Activated CD4-positive, alpha-beta T cell treated with anti-CD3 and anti-CD28 coated beads, Interleukin-2, amount 50 U/mL, for 1 hour (primary cell): ENCODE measurements at places on chromosomes 6 and 20.

DNA sequence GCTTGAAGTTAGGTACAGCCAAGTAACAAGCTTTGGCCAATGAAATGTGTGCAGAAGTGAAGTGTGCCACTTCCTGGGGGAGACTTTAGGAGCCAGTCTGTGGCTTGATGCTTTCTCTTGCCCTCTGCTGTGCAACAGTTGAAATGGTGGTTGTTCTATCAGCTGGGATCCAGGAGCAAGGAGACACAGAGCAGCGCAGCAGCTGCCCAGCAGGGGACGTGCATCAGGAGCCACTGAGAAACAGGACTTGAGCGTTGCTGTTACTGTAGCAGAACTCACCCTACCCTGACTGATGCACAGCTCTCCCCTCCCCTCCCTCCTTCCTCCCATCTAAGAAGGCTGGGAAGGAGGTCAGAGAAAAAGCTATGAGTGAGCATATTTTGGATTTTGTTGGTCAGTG is 18.9 kb upstream of the CCN5 start:
- DNase-seq: no peak

GRCh38 chr6:34602318-34603111 is 46.4 kb upstream of the SPDEF start:
- DNase-seq: no peak

DNA sequence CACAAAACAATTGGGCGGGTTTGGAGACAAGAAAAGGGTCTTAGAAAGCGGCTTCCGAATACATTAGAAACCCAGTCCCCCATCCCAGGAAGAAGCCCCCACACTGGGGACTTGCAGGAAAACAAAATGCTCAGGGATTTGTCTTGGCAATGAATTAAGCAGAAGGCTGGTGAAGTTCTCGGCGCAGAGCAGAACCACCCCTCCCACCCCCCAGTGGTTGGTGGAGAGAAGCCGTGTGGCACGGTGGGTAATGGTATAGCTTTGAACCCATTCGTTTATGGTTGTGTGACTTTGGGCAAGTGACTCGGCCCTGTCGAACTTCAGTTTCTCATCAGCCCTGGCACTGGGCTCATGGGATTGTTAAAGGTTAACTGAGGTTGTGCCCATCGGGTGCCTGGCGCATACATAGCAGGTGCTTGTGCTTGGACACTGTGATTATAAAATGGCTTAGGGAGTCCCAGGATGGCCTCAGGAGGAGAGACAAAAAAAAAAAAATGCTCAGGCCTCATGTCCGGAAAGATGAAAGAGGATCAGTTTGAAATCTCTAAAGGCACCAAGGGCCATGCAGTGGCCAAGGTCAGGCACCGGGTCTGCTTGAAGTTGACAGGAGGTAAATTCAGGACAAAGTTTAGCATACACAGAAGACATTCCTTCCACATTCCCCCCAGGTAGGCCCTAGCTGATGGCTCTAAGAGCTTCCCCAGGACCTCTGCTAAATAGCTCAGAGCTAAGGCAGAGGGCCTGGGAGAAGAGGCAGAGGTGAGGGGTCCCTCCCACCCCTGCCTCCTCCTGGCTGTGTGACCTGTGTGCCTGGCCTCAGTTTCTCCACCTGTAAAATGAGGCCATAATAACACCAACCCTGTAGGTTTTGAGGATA is 120.1 kb upstream of the PTPN1 start:
- no peak for DNase-seq

DNA sequence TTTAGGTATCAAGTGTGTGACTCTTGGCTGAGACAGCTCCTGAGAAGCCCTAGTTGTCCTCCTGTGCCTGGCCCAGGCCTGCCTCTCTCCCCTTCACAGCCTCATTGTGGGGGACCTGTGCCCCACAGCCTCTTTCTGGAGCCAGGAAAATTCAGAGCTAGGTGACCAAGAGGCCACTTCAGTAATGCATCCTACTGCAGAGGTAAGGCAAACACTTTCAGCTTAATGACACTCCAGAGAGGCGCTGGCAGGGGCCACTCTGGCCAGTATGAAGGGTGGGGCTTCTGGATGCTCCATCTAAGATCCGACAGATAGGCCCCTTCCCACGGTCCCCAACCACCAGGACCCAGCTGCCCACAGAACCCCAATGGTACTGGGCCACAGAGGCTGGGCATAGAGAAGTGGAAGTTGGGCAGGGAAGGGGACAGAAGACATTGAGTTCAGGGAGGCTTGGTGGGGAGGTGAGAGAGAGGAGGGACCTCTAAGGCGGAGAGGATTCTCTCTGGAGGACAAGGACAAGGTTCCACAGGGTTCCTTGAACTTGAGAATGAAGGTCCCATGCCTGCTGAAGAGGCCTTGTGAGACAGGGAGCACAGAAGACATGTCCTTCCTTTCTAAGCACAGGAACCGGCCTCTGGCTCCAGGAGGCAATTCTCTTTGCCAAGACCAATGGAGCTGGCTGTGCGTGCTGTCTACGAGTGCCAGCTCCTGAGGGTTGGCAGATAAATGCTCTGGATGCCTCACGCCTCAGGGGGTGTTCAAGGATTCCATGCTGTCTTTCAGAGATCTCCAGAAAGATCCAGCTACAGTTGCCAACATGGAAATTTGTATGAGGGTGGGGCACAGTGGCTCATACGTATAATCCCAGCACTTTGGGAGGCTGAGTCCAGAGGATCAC is 46.4 kb upstream of the TGM2 start:
- no peak for DNase-seq

DNA sequence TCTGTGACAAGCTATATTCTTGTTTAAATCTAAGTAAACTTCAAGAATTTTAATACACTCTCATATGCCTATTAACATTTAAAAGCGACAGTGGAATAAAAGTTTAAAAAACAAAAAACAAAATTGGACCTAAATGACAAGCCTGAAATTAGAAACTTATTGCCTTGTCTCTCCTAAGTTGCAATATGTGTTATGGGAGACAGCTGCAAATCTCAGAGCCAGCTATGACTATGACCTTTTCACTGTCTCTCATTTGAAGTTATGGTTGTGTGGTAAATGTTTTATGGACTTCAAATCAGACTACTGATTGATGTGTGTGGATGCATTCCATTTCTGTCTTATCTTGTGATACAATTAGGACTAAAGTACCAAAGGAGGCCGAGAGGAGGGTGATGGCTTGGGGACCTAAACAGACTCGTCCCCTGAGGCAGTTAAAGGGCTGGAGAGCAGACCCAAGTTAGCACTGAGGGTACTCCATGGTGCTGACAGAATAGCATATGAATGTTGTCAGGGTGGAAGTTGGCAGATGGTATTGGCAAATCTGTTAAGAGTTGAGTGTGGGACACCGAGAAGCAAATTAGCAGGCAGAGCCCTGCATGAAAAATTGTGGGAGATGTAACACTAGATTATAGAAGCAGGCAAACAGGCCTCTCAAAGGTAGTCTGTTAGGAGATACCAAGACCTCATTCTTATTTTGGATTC is 930.1 kb upstream of the MAN1A1 start:
- no peak for DNase-seq

DNA sequence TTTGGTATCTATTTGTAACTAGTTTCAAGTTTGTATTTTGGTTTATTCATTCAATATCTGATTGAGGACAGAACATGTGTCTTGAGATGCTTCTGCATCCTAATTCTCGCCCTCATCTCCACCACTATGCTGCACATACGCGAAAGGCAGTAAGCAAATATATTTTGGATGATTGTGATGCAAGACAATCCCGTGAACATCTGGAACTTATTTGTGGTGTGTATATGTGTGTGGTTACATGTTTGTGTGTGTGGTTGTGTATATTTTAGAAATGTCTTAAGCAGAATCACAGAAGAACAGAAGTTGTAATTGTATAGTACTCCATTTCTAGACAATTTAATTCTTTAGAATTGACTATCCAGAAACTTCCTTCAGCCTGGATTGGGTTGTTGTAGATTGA is 35.1 kb upstream of the RNF144B start:
- DNase-seq: no peak

DNA sequence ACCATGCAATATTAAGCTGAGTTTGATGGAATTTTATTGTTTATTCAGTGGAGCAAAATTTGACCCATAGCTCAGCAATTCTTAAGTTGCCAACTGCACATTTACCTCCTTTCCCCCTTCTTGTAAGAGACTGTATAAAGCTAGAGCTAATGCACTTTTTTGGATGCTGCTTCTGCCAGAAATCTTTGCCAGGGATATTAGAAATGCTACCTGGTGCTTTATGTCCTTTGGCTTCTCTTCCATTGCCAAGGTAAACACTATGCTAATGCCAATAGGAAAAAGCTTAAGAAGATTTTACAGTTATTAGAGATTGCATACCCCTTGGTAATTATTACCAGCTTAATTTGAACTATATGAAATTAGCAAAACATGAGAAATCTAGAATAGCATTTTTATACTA is 79.0 kb upstream of the OGFRL1 start:
- no peak for DNase-seq

DNA sequence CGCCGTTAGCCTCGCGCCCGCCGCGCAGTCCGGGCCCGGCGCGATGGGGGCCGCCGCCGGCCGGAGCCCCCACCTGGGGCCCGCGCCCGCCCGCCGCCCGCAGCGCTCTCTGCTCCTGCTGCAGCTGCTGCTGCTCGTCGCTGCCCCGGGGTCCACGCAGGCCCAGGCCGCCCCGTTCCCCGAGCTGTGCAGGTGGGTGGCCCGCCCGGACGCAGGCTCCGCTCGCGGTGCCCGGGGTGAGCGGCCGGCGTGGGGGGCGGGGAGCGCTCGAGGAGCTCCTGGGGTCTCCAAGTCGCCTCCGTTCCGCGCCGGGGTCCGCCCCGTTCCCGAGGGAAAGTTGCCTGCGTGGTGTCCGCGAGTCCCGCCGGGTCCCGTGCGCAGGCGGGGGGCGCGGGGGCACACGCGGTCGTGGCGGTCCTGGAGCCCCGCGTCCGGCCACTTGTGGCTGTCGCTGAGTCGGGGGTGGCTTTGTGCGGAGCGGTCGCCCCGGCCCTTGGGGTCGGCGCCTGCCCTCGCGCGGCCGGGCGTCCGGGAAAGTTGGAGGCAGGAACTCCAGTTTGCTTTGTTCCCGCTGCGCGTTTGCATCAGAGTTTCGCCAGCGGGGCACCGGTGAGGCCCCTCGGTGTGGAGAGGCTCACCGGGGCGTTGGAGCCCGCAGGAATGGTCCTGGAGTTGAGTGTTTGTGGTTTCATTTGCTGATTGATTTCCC is 476 bp downstream of the IGF2R start:
- peak; percentile 7 for DNase-seq

DNA sequence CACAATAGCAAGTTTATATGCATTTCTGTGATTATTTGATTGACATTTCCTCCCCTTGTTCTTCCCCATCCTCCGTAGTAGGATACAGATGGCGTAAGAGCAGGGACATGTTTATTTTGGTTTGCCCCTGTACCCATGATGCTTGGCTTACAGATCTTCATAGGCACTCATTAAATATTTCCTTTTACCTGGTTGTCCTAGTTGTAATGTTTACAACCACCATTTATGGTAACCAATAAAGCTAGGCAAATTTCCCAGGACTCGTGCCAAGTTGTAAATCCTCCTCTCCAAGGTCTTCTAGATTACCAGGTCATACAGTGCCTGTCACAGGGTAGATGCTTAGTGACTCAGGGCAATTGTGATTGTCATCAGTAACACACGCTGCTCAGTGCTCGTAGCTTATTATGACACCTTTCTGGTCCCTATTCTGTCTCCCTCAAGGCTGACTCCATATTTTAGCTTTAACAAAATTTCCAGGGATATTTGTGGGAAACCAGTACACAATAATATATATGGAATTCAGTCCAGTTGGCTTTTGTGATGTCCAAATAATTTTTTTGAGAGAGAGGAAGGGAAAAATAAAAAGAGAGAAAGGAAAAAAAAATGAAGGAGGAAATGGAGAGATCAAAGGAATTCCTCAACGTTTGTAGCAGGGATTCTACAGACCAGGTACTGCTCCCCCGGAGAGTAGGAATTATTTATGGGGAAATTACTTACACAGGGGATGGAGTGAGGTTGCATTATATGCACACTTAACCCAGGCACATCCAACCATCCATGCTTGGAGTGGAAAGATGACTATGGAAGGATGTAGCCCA is 24.6 kb downstream of the CYP24A1 start:
- DNase-seq: no peak

DNA sequence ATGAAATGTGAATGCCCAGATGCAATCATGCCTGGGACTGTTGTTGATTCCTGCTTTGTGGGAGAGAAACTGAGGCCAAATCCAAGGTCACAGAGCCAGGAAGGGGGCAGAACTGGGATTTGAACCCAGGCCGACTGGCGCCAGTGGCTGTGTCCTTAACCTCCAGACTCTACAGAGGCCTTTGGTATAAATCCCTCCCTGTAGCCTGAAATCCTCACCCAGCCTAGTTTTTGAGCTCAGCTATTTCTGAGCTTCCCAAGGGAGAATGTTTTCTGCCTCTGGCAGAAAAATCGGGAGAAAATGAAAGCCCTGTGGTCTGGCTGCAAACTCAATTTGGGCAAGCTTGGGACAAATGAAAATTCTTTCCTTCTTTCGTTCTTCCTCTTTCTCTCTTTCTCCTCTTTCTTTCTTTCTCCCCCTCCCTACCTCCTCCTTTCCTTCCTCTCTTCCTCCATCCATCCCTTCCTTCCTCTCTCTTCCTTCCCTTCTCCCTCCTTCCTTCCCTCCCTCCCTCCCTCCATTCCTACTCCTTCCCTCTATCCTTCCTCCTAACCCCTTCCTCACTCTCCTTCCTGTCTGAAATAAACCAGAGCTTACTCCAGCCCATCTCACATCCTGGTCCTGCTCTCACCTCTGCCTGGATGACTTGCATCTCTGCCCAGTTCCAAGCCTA is 34.9 kb downstream of the SNAI1 start:
- no peak for DNase-seq

GRCh38 chr20:51766994-51767866 is 960 bp downstream of the ATP9A start:
- peak; percentile 23 for DNase-seq
